Ammon's horn (tissue), 1 donor: ENCODE measurements at places on chromosomes 2 and 18.

- no peak for DNase-seq
Measured at GRCh38 chr2:150490466-150490865, 3.0 kb upstream of the RND3 start.

DNA sequence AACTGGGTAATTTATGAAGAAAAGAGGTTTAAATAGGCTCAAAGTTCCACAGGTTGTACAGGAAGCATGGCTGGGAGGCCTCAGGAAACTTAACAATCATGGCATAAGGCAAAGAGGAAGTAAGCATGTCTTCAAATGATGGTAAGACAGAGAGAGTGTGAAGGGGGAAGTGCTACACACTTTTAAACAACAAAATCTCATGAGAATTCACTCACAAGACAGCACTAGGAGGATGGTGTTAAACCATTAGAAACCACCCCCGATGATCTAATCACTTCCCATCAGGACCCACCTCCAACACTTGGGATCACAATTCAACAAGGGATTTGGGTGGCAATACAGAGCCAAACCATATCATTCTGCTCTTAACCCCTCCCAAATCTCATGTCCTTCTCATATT is 34.9 kb downstream of the CFAP210 start:
- no peak for DNase-seq

DNA sequence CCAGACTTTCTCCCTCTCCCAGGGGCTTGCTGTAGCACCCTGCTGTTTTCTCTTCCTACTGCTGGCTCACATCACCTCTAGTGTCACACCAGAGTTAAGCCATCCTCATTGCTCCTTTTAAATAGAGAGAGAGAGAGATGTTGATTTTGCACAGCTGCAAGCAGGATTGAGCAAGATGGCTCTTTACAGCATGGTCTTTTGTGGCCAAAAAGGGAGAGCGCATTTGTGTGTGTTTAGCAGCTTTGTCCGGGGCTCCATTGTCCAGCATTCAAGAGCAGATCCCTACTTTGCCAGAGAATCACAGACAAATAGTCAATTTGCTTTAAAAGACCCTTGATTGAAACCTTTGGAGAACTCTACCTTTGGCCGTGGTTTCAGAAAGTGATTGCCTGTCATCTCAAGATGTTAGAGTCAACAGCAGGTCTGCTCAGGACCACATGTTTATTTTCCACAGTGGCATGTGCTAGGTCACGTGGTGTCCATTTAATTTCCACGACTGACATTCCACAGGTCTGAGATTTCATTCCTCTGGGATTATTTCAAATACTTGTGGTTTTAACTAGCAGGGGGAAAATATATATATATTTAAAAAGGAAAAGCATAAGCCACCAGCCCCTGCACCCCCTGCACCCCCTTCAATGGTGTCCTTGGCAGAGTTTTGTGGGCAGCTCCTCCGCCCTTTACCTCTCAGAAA is 359.9 kb upstream of the SLC14A2 start:
- no peak for DNase-seq

- no peak for DNase-seq
Measured at GRCh38 chr18:61127714-61128467, 205.3 kb upstream of the CDH20 start.

DNA sequence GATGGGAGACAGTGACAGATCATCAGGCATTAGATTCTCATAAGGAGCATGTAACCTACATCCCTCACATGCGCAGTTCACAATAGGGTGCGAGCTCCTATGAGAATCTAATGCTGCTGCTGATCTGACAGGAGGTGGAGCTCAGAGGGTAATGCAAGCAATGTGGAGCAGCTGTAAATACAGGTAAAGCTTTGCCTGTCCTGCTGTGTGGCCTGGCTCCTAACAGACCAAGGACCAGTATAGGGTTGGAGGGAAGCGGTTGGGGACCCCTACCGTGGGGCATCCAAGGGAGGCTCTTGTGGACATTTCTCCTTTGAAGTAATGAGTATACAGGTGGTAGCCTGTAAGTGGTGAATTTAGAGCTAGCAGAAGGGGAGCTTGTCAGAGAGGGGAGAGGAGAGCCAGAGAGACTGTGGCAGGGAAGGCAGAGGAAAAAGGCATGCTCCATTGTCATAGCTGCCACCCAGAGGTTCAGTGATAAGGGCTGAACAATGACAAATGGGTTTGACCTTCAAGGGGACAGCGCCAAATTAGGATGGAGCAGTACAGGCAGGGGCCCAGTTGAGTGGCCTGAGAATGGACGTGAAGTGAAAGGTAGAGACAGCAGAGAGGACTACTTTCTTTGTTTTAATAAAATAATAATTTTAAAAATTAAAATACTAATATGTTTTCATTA is 15.2 kb upstream of the TMBIM1 start:
- no peak for DNase-seq

DNA sequence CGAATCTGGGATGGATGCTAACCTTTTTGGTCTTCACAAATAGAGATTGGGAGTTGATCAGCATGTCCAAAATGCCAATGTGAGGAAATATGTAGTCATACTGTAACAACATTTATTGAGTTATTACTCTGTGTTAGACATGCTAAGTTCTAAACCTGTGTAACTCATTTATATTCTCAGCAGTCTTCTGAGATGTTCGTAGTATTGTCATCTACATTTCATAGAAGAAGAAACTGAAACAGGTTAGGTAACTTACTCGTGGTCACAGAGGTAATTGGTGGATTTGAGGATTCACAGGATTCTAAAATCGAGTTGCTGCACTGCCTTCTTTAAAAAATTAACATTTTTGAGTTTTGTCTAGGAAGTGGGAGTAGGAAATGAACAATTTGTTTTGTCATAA is 162.1 kb downstream of the UBE2E3 start:
- DNase-seq: no peak

DNA sequence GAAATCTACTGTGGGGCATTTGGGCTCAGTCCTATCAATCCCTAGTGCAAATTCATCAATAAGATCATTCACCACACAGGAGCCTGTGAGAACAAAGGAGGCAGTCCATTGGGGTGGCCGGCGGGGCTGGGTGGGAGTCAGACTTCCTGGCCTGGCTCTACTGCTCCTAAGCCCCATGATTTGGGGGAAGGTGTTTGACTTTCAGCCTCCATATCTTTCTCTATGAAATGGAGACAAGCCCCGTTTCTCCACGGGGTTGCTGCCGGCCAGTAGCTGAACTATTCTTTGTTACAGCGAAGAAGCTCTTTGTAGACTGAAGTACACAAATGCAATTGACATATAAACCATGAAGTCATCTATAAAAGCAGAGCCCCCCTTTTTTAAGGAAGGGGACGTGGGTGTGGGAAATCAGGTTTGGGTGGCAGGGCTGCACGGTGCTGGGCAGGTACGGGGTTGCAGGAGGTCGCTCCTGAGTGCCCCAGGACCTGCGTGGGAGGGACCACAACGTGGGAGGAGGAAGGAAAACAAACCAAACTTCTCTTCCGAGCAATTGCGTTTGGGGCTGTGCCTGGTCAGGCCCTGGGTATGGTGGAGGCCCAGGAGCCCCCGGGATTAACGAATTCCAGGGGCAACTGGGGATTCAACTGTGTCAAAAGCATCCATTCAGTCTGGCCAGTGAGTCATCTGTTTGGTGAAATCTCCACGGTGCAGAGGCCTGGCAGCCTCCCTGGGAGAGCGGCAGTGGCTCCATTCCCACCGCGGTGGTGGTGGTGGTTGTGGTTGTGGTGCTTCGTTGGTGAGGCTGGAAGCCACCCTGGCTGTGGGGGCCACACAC is 18.2 kb downstream of the FBLN7 start:
- DNase-seq: no peak

- peak; percentile 83 for DNase-seq
Measured at GRCh38 chr2:240051697-240052096, 1.6 kb downstream of the OR6B3 start.

GRCh38 chr18:8480506-8481328 is 128.5 kb upstream of the RAB12 start:
- peak; percentile 86 for DNase-seq

DNA sequence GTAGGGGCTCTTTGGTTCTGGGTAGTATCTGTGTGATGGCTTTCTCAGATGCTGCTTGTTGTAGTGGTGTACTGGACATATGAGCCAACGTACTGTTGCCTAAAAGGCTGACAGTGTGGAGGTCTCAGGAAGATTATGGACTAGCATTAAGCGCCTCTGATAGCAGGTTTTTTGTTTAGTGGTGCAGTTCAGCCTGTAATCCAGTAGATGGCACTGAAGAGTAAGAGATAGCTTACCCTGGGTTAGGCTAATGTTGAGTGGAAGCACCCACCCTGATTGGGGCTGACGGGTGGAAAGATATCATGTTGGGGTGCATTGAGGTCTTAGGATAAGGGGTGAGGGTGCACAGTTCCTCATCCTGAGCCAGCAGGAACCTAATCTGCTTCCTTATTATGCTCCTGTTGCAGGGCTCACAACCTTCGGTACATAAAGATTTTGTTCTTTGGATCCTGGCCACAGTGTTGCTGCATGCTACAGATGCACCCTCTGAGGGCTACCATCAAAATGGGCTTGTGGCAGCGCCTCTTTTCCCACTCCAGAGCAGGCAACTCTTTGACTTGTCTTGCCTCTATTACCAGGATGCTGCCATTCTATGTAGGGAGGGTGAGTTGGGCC is 79.6 kb downstream of the MSTN start:
- no peak for DNase-seq

- no peak for DNase-seq
Measured at GRCh38 chr2:213959589-213959988, 451.3 kb upstream of the VWC2L start.

DNA sequence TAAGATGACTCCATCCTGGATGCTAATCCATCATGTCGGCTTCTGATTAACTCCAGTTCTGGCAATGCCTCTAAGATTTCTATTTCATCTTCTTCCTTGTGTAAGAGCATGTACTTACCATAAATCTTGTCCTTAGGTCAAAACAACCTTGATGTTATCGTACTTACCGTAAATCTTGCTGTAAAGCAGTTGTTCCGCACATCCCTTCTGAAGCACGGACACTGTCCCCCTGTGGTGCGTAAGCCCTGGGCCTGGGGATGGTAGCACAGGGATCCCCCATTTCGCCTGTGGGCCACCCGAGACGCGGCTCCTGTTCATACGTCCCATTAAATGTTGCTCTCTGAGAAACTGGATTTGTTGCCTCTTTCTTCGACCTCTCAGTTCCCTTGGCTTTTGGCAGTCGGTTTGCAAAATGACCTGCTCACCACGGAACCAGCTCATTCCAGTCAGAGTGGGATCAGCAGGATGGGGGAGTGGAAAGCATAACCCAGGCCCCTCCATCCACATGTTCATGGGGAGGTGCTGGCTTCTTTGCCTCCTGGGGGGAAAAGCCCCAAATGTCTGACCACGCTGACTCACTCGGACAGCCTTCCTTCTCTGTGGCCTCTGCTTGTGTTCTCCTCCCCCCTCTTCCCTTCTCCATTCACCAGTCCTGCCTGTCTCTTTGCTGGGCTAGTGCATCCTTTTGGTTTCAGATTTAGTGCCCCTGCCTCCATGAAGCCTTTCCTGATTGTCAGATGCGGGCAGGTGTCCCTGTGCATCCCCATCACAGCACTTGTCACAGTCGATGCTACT is 49.9 kb downstream of the RAB31 start:
- DNase-seq: no peak

GRCh38 chr18:45298986-45299385 is 316.3 kb upstream of the SLC14A2 start:
- no peak for DNase-seq

DNA sequence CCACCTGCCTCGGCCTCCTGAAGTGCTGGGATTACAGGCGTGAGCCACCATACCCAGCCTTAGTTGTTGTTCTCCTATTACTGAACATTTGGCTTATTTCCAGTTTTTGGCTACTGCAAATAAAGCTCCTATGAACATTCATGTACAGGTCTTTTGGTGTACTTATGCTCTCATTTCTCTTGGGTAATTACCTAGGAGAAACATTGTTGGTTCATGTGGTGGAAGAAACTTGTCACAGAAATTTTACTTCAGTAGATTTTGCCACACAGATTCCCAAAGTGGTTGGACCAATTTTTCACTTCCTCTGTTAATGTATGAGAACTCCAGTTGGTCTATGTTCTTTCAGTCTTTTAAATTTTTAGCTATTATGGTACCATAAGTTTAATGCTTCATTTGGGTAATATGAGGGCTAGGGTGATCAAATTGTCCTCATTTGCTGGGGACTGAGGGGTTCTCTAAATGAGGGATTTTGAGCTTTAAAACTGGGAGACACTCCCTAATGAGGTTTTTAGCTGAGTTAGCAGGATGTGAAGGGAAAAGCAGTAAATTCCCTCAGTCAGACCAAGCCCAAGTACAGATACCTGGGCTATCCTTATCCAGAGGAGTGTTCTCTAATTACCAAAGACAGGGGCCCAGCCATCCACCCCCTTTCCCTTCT is 33.9 kb downstream of the MTA3 start:
- DNase-seq: no peak

DNA sequence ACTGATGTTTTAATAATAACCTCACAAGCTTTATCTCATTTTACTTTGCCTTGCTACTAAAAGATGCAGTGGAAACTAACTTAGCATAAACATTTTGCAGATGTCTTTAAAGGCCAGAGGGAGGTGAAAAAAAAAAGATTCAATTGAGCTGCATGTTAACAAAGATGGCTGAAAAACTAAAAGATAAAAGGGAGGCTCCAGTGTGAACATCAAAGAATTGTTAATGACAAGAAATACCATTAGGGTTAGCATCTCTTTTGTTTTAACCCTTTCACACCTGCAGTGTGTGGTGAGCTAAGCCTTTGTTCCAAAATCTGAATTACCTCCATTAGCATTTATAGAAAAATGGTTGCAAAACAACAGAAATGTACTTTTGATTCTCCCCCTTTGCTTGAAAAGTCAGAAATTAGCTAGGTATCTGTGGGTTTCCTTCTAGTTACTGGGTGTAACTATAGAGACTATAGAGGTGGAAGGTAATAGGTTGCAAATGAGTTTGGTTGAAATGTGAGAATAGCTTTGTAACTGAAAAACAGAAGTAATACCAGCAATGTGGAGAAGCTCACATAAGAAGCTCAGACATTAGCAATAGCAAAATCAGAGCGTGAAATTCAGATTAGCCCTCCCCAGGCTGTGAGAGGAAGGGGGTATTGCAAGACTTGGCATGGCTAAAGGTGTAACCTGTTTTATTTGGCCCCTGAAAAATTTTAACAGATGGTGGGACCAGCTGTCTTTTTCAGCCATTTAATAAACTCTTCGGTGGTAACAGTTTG is 34.8 kb upstream of the SP5 start:
- no peak for DNase-seq

GRCh38 chr18:50970006-50970405 is 2.2 kb downstream of the ELAC1 start:
- DNase-seq: no peak

- no peak for DNase-seq
Measured at GRCh38 chr18:10526561-10526949, 728 bp downstream of the NAPG start.

GRCh38 chr2:38376346-38377049 is 575 bp downstream of the ATL2 start:
- peak; percentile 75 for DNase-seq

- DNase-seq: no peak
Measured at GRCh38 chr2:173252581-173252980, 102.1 kb upstream of the CDCA7 start.

GRCh38 chr2:120568089-120568974 is 167.3 kb upstream of the GLI2 start:
- no peak for DNase-seq
